ENCODE measurements at places on chromosomes 5 and 9.

DNA sequence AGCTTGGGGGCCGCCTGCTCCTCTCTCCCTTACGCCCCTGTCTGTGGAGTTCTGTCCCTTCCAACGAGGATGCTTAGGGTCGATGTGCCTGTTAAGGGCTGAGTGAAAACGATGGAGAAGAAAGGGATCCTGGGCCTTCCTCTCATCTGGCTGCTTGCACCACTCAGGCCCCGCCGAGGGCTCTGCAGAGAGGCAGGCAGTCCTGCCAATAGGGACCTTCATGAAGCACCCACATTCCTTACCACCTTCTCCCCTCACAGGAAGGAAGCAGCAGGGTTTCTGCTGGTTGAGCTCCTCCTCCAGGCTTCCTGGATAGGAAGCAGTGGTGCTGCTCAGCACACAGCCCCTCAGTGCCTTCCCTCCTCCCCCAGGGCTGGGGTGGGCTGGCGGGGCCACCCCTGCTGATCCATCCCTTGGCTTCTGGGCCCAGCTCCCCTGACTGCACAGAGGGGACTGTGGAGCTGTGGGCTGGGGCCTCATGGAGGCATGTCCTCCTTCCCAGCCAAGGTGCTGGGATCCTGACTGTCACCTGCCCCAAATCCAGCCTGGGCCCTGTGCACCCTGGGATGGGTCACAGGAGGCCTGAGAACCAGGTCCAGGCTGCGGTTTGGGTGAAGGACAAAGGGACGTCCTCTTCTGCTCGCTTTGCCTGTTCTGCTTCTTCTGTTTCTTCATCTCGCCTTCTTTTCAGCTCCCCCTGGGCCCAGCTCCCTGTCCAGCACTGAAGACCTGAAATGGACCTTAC is 50.5 kb downstream of the AHRR start:
- ATAC-seq: no peak

GRCh38 chr9:103997856-103998370 is 96.2 kb upstream of the SMC2 start:
- no peak for ATAC-seq

DNA sequence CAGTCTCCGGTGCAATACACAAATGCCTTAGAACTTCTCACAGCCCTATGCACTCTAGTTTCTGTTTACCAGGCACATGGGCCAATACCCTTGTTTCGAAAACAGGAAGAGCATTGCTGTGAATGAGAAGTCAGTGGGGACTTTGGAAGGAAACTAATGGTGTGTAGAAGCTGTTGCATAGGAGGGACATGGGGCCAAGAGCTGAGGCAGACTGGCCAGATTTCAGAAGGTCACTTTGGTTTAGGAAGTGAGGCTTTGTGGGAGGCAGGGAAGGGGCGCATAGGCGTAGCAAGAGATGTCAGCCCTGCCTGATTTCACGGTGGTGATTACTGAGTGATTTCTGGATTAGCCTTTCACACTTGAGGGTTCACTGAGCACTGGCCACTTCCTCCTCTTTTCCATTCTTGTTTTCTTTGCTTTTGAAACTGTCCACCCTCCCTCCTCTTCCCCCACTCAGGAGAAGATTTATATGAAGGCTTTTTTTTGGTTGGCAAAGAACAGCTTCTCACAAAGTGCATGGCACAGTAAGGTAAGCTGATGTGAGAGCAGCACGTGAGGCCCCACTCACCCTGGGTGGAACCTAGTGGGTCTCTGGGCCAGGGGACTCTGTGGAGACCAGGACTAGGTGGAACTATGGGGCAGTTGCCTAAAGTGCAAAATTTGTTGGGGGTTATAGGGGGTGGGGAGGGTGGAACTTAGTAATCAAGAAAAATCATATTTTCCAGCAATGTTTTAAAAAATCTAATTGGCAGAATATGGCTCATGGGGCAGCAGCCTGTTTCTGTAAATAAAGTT is 6.1 kb upstream of the TMEM252 start:
- peak; percentile 56 for ATAC-seq

- no peak for ATAC-seq
Observed at GRCh38 chr5:178332210-178332641, 99.6 kb upstream of the PHYKPL start.

DNA sequence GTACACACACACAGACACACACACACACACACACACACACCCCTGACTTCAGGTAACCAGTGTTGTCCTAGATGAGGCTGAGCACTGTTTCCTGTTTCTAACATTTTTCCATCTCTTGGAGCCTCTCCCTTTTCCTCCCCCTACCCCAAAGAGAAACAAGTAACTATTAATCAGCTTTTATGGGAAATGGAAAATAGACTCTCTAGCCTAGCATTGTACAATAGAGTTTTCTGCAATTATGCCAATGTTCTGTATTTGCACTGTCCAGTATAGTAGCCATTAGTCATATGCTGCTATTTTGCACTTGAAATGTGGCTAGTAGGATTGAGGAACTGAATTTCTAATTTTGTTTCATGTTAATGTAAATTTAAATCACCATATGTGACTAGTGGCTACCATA is 33.1 kb downstream of the RAB3C start:
- ATAC-seq: no peak

GRCh38 chr5:160118349-160119141 is 705 bp downstream of the PWWP2A start:
- ATAC-seq: peak; percentile 3

- ATAC-seq: no peak
Observed at GRCh38 chr9:78301466-78301865, 4.5 kb downstream of the PSAT1 start.

- no peak for ATAC-seq
Observed at GRCh38 chr5:158223054-158223600, 364.2 kb upstream of the CLINT1 start.

DNA sequence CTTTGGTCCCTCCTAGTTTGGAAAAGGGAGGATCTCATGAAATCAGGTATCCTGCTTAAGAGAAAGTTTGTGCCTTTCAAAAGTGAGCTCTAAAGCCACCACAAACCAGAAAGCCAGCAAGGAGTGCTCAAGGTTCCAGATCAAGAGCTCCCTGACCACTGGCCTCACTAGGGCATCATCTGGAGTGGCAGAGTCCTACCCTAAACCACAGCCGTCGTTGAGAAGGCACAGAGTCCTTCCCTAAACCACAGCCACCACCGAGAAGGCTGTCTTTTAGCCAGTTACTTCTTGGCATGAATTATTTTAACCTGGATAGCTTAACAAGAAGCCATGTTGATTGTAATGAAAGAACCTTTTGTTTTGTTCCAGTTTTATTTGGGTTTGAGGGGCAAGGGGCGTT is 102.9 kb downstream of the FRMD3 start:
- no peak for ATAC-seq

GRCh38 chr9:12708562-12709298 is 15.5 kb downstream of the TYRP1 start:
- no peak for ATAC-seq

DNA sequence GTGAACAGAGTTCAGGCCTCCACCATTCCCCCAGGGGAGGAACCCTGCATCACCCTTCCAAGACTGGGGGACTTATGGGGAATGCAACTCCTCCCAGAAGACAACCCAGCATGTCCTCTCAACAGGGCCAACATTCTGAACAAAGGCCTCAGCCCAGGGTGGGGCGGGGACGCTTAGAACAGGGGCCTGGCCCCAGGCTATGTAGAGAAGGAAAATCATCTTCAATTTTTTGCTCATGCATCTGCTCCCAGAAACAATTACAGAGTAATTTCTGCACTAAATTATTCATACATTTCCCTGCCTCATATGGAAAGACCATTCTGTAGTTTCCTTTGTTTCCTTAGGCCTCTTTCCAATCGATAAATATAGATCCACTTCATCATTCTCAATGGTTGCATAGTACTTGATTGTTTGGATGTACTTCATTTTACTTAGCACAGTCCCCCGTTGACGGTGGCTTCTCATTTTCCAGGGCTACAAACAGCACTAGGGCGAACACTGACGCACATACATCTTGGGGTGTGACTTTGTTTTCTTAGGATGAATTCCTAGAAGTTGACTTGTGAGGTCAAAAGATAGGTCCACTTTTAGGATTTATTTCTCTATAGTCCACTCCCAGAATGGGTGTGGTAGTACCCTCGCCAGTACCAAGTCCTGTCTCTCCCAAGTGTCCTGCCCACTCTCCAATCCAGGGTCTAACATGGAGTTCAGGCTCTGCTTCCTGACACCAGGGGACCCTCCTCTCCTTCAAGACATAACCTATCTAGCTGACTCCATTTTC is 27.2 kb upstream of the SMU1 start:
- no peak for ATAC-seq

DNA sequence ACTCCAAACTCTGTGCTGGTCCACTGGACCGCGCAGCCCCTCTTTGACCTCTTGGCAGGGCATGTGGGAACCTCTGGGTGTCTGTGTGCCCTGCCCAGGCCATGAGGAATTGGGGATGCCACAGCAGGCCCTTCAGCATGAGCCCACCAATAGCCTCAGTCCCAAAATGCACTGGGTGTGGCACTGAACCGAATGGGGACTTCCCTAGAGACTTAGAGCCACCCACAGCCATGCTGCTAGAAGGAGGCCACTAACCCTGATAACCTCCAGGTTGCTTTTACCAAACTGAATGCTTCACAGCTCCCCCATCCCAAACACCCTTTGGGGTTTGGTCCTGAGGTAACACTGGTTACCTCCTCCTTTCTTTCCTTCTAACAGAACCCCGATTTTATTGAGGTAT is 302.7 kb downstream of the PIK3R1 start:
- no peak for ATAC-seq

DNA sequence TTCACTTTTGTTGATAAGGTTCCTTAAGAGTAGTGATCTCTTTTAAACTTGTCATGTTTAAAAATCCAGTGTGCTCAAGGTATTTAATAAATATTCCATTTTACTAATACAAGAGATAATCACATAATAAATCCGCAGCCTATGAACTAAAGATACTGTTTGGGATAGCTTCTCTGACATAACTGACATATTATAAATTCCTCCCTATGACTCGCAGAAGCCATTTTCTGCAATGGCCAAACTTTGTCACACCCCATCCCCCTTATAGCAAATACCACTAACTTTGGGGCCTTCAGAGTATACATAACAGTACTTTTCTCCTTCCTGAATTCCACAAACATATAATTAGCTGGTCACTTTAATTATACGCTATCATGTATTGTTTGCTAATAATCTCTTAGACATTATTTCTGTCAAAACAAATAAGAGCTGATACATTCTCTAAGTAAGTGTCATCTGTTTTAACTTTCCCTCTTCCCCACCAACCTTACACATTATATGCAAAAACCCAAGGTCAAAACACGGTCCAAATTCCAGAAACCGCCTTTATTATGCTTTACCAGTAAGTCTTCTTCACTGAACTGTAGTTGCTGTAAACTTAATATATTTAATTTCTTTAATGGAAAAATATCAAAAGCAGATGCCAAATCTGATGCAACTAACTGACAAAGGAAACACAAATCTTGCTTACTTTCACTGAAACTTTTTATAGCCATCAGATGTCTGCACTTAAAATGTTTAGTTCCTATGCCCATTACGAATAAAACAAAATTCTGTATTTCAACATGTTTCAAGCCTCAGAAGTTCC is 971 bp downstream of the TMEM267 start:
- no peak for ATAC-seq

GRCh38 chr9:127132921-127133647 is 10.6 kb upstream of the ANGPTL2 start:
- no peak for ATAC-seq

DNA sequence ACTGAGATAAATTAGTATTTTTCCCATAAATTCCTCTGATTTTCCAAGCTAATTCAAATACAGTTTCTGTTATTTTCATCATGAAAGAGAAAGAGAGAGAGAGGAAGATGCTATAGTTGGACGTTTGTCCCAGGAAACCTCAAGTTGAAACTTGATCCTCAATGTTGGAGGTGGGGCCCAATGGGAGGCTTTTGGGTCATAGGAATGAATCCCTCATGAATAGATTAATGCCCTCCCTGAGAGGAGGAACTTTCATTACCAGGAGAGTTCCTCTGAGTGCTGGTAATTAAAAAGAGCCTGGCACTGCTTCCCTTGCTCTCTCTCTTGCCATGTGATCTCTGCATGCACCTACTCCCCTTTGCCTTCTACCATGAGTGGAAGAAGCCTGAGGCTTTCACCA is 189.9 kb upstream of the SMC2 start:
- no peak for ATAC-seq

- no peak for ATAC-seq
Observed at GRCh38 chr9:120265791-120266190, 314.2 kb downstream of the CDK5RAP2 start.

DNA sequence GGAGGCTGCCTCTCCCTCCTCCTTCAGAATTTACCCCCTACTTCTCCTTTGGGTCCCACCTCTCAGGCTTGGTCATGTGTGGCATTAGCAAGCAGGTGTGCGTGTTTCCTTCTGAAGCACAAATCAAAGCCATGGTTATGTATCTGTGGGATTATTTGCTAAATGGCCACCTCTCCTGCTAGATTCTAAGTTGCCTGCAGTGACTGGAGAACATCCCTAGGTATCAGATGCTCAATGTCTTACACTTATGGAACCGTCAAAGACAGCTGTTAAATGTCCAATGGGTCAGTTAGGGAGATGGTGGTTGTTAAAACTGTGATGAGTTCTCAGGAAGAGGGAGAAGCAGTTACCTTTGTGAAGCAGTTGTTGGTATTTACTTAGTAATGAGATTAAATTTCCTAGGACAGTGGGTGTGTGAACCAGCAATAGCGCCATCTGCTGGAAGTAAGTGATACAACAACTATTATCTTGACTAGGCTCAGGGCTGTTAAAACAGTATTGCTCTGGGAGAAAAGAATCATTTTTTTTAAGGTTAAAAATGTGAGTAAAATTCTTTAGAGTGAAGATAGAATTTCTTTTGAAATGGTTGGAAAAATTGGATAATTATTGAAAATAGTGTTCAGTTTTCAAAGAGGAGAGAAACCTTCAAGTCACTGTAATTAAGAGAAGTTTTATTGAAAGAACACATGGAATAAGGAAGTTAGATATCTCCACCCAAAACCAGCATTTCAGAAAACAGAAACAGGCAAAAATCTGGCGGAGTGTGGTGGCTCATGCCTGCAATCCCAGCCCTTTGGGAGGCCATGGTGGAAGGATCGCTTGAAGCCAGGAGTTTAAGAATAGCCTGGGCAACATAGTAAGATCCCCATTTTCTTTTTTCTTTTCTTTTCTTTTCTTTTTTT is 71.3 kb downstream of the TMC1 start:
- ATAC-seq: peak; percentile 67

DNA sequence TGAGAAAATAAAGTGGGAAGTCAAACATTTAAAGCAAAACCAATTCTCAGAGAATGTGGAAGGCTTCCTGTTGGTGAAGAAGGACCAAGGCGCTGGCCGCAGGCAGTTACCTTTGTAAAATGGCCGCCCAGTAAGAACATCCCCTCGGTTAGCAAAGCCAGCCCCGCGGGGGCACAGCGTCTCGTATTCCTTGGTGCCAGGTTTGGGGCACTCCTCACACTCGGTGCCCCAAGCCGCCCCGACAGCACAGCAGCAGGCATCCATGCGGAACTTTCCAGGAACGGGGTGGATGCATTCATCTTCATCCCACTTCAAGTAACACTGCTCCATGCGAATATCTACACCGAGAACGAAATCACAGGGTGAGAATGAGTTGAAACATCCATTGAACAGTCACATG is 192.8 kb downstream of the FBN2 start:
- ATAC-seq: no peak

GRCh38 chr9:88835038-88835466 is 156.2 kb upstream of the S1PR3 start:
- peak; percentile 86 for ATAC-seq

GRCh38 chr5:152739916-152740315 is 334.8 kb upstream of the NMUR2 start:
- ATAC-seq: no peak

- ATAC-seq: no peak
Observed at GRCh38 chr5:1553539-1554409, 30.0 kb upstream of the LPCAT1 start.

- ATAC-seq: no peak
Observed at GRCh38 chr5:65203746-65204145, 278.0 kb downstream of the ADAMTS6 start.

- no peak for ATAC-seq
Observed at GRCh38 chr5:161314033-161314432, 232.5 kb downstream of the GABRB2 start.
